Endodermal cell (in vitro differentiated cells): ENCODE measurements at places on chromosomes 4 and X.

GRCh38 chrX:56813318-56813837 is 84.3 kb downstream of the NBDY start:
- no peak overlapping the region for H3K4me3 ChIP-seq
- no peaks in the 10 kb centered on the region for H3K27me3 ChIP-seq
- no peak overlapping the region for H3K27ac ChIP-seq
- H3K4me1 ChIP-seq = no peaks in the 10 kb centered on the region
- DNase-seq = peak; percentile 29

DNA sequence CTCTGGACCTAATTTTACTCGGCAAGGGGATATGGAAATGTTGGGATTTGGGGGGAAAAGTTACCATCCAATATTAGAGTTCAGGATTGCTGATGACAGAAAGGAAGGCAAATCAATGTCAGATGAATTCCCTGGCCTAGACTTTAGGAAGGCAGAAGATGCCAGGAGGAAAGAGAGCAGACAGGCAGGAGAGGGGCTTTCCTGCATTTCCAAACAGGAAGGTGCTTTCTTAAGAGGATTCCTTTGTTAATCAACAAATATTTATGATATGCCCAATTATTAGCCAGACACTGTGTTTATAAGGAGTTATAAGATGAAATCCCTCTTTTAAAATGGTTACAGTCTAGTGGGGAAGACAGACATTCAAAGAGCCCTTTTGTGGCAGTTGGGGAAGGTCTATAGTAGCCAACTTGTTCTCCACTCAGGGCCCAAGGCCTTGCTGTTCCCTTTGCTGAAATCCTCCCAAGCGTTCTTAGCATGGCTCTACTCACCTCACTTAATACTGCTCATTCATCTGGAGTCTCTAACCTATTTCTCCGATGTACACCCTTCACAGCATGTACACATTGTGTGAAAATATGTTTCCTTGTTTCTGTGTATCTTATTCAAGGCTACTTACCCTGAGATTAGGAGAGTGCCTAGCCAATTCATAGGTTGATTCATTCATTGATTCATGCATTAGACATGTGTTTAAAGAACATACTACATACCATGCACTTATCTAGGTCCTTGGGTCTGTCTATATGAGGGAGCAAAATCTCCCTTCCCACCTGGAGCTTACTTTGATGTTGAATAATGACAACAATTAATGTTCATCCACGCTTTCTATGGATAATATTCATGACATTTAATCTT is 5.3 kb downstream of the IGFBP7 start:
- no peak overlapping the region for H3K27ac ChIP-seq
- peaks cover 32% of the 10 kb centered on the region for H3K27me3 ChIP-seq
- no peak for DNase-seq
- no peaks in the 10 kb centered on the region for H3K4me1 ChIP-seq
- H3K4me3 ChIP-seq = no peak overlapping the region

- H3K4me3 ChIP-seq = no peak overlapping the region
- no peak overlapping the region for H3K27ac ChIP-seq
- no peaks in the 10 kb centered on the region for H3K36me3 ChIP-seq
- no peaks in the 10 kb centered on the region for H3K27me3 ChIP-seq
- no peaks in the 10 kb centered on the region for H3K4me1 ChIP-seq
- DNase-seq = peak; percentile 62
Observed at GRCh38 chr4:87707279-87707918, 57.3 kb downstream of the DMP1 start.

- H3K27ac ChIP-seq = no peak overlapping the region
- H3K4me1 ChIP-seq = no peaks in the 10 kb centered on the region
- H3K36me3 ChIP-seq = no peaks in the 10 kb centered on the region
- DNase-seq = no peak
Observed at GRCh38 chr4:111699165-111699564, 446.1 kb upstream of the FAM241A start.

- H3K4me3 ChIP-seq = no peak overlapping the region
- no peaks in the 10 kb centered on the region for H3K27me3 ChIP-seq
- H3K27ac ChIP-seq = no peak overlapping the region
- H3K36me3 ChIP-seq = no peaks in the 10 kb centered on the region
Observed at GRCh38 chr4:70753630-70754029, 31.9 kb downstream of the RUFY3 start.

GRCh38 chrX:110409925-110410324 is 51.3 kb downstream of the RTL9 start:
- no peaks in the 10 kb centered on the region for H3K27me3 ChIP-seq
- H3K36me3 ChIP-seq = no peaks in the 10 kb centered on the region
- H3K4me3 ChIP-seq = no peak overlapping the region

- H3K36me3 ChIP-seq = no peaks in the 10 kb centered on the region
- no peak overlapping the region for H3K4me3 ChIP-seq
- no peaks in the 10 kb centered on the region for H3K4me1 ChIP-seq
- no peak for DNase-seq
- H3K27me3 ChIP-seq = no peaks in the 10 kb centered on the region
- H3K27ac ChIP-seq = no peak overlapping the region
Observed at GRCh38 chr4:43352859-43353258, 460.3 kb downstream of the GRXCR1 start.

GRCh38 chrX:53263597-53264094 is 17.7 kb downstream of the IQSEC2 start:
- H3K27ac ChIP-seq = no peak overlapping the region
- H3K27me3 ChIP-seq = no peaks in the 10 kb centered on the region
- H3K4me3 ChIP-seq = no peak overlapping the region
- DNase-seq = no peak
- no peaks in the 10 kb centered on the region for H3K36me3 ChIP-seq
- H3K4me1 ChIP-seq = no peaks in the 10 kb centered on the region

- no peak overlapping the region for H3K4me3 ChIP-seq
- H3K27ac ChIP-seq = no peak overlapping the region
- H3K36me3 ChIP-seq = no peaks in the 10 kb centered on the region
- peaks cover 8% of the 10 kb centered on the region for H3K4me1 ChIP-seq
- no peak for DNase-seq
Observed at GRCh38 chr4:172819353-172819752, 349.3 kb upstream of the GALNT7 start.

DNA sequence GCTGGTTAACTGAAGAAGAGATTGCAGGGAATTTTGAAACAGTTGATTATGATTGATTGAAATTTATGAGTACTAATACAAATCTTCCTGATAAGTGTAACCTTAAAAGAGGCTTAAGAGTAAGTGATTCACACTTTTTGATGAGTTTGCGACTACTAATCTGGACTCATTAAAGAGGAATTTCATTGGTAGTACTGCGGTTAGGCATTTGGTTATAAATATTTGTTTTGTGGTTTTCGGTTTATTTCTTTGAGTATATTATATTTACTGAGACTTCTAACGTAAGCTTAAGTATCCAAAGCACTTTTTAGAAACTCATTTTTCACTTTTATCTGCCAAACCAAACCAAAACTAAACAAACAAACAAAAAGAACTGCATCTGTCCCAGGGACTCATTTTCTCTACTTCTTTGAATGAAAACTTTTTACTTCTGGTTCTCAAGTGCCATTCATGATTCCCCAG is 20.7 kb downstream of the SLIT2 start:
- no peaks in the 10 kb centered on the region for H3K27me3 ChIP-seq
- no peak overlapping the region for H3K27ac ChIP-seq
- no peak overlapping the region for H3K4me3 ChIP-seq
- no peaks in the 10 kb centered on the region for H3K4me1 ChIP-seq

- no peaks in the 10 kb centered on the region for H3K4me1 ChIP-seq
- no peaks in the 10 kb centered on the region for H3K36me3 ChIP-seq
- H3K27me3 ChIP-seq = no peaks in the 10 kb centered on the region
- no peak overlapping the region for H3K27ac ChIP-seq
- no peak for DNase-seq
Observed at GRCh38 chrX:102341867-102342266, 94.9 kb downstream of the NXF2 start.

GRCh38 chr4:76896614-76897535 is 1.1 kb downstream of the SOWAHB start:
- peak; percentile 86 for DNase-seq
- H3K27me3 ChIP-seq = peaks cover 61% of the 10 kb centered on the region
- no peak overlapping the region for H3K27ac ChIP-seq
- peak overlapping the region; percentile 81 for H3K4me3 ChIP-seq

DNA sequence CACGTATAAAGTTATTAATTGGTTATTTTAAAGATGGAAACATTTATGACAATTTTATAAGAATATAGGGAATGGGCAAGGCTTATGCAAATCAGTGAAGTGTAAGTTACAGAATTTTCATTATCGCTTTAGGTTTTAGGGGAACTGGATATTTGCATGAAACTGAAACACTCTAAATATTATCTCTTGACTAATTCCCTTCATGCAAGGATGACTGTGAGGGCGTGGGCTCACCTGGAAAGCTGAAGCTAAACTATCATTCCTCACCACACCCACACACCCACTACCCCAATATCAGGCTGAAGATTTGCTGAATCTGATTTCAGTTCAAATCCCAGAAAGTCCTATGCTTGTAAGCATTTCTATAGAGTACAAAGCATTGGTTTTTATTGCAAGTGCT is 81.7 kb upstream of the ARHGAP24 start:
- H3K4me1 ChIP-seq = peaks cover 5% of the 10 kb centered on the region
- no peak for DNase-seq
- H3K4me3 ChIP-seq = no peak overlapping the region
- H3K27ac ChIP-seq = no peak overlapping the region
- no peaks in the 10 kb centered on the region for H3K36me3 ChIP-seq

- peak overlapping the region; percentile 73 for H3K27ac ChIP-seq
- H3K4me3 ChIP-seq = peak overlapping the region; percentile 88
- DNase-seq = no peak
- no peaks in the 10 kb centered on the region for H3K4me1 ChIP-seq
- H3K36me3 ChIP-seq = no peaks in the 10 kb centered on the region
Observed at GRCh38 chrX:75155447-75155826, 646 bp downstream of the ABCB7 start.

DNA sequence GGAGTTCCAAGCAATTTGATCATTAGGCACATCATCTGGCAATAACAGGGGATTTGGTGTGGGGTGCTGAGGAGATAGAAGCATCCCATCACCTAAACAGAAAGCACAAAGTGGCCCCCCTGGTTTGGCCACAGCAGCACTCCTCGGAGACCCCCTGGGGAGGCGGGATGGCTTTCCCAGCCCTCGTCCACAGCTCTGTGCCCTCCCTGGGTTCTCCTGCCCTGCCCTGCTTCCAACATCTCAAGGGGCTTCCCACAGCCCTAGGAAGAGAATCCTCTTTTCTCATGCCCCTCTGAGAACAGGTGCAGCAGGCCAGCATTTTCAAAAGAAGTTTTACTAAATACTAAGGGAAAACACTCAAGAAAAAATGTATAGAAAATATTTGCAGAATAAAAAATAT is 12.8 kb downstream of the ATP5ME start:
- no peaks in the 10 kb centered on the region for H3K27me3 ChIP-seq
- H3K36me3 ChIP-seq = no peaks in the 10 kb centered on the region
- H3K27ac ChIP-seq = no peak overlapping the region
- DNase-seq = no peak

- no peak overlapping the region for H3K27ac ChIP-seq
- no peaks in the 10 kb centered on the region for H3K4me1 ChIP-seq
- no peak overlapping the region for H3K4me3 ChIP-seq
Observed at GRCh38 chr4:42271096-42271495, 118.6 kb upstream of the BEND4 start.

DNA sequence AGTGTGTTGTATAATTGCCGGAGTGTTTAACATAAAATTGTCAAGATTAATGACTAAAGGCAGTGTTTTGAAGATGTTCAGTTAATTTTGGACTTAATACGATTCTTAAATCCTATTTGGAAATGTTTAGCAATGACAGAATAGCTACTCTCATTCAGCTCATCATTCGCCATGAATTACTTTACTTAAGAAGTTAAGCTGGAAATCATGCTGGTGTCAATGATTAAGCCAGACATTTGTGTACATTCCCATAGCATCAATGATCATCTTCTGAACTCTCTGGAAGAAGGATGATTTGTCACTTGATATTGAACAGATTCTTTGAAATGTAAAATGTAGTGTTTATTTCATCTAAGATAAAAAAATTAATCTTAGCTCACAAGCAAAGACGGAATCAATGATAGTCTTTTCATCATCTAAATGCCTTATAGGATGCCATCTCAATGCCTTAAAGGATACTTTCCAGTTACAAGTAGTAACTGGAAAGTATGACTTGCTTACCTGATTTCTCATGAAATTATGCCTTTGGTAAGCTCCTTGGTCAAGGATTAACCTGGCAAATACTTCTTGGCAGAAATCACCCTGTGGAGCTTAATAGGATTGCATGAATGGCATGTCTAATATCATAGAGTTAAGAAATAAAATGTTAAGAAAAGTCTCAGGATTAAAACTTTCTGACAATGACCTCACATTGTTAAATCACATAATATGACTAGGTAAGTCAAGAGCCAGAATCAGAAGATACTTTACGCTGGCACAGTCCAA is 515.5 kb upstream of the AGA start:
- H3K36me3 ChIP-seq = no peaks in the 10 kb centered on the region
- no peak overlapping the region for H3K4me3 ChIP-seq
- no peaks in the 10 kb centered on the region for H3K27me3 ChIP-seq
- no peak for DNase-seq
- no peak overlapping the region for H3K27ac ChIP-seq
- H3K4me1 ChIP-seq = no peaks in the 10 kb centered on the region

DNA sequence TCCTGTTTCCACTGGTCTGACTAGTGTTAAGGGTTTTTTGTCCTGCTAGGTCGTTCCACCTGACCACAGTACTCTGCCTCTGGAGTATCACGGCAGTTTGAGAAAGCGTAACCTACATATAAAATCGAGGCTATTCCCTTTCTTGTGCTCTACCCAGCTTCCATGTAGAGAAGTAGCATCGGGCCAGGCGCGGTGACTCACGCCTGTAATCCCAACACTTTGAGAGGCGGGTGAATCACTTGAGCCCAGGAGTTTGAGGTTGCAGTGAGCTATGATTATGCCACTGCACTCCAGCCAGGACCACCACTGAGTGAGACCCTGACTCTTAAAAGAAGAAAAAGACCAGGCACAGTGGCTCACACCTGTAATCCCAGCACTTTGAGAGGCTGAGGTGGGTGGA is 7.5 kb downstream of the PPEF1 start:
- H3K4me1 ChIP-seq = no peaks in the 10 kb centered on the region
- H3K27ac ChIP-seq = no peak overlapping the region
- no peaks in the 10 kb centered on the region for H3K27me3 ChIP-seq
- H3K4me3 ChIP-seq = no peak overlapping the region
- H3K36me3 ChIP-seq = no peaks in the 10 kb centered on the region

DNA sequence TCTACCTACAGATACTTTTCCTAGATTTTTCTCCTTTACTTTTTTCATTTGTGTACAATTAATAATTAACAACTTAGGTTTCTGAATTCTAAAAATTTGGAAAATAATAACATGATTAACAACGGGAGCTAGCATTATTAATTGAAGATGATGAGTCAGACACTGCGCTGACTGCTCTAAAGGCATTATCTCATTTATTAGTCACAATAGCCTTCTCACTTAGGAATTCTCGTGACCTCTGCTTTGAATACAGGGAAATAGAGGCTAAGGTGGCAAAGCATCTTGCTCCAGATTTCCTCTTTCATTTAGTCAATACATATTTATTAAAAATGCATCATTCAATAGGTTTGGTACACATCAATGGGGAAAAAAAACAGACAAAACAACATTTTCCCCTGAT is 441.3 kb downstream of the PCDH18 start:
- no peak overlapping the region for H3K4me3 ChIP-seq
- H3K4me1 ChIP-seq = no peaks in the 10 kb centered on the region
- DNase-seq = no peak
- H3K27ac ChIP-seq = no peak overlapping the region
